ENCODE measurements at places on chromosomes 12 and 14. TPM values are rescaled to one million over a fixed set of nuclear protein-coding genes. Genes with fewer than 3 reads are reported as not detected.

The GDF11 gene
- total RNA-seq: 1.9 TPM

The PAH gene
- total RNA-seq: not detected

The GALNT8 gene
- total RNA-seq: not detected

The ZDHHC22 gene
- not detected for total RNA-seq

The TMEM260 gene
- total RNA-seq: 19.8 TPM

The ARHGEF40 gene
- total RNA-seq: 6.7 TPM

The DNAI7 gene
- not detected for total RNA-seq

The CD27 gene
- total RNA-seq: not detected

The RD3L gene
- not detected for total RNA-seq

The GYS2 gene
- total RNA-seq: 0.29 TPM

The NYNRIN gene
- total RNA-seq: not detected

The RASAL1 gene
- not detected for total RNA-seq

The POTEM gene
- not detected for total RNA-seq

The E2F7 gene
- total RNA-seq: 34.4 TPM

The GALNT9 gene
- total RNA-seq: 3.2 TPM

The SERPINA3 gene
- 54.5 TPM for total RNA-seq

The TMPRSS12 gene
- total RNA-seq: not detected

The CCDC196 gene
- total RNA-seq: not detected

The NID2 gene
- total RNA-seq: not detected

The CCDC177 gene
- total RNA-seq: not detected

The ACOT6 gene
- not detected for total RNA-seq

The VAMP1 gene
- 2.5 TPM for total RNA-seq

The ISCA2 gene
- total RNA-seq: 21.1 TPM

The KRT2 gene
- total RNA-seq: not detected

The KCNA5 gene
- not detected for total RNA-seq

The MDGA2 gene
- total RNA-seq: not detected

The DBX2 gene
- not detected for total RNA-seq

The SMAGP gene
- total RNA-seq: 17.4 TPM
